Colonic mucosa (tissue), 4 donors: ENCODE measurements at places on chromosomes 1 and 21. TPM values are rescaled to one million over a fixed set of nuclear protein-coding genes. Genes with fewer than 3 reads are reported as not detected.

DNA sequence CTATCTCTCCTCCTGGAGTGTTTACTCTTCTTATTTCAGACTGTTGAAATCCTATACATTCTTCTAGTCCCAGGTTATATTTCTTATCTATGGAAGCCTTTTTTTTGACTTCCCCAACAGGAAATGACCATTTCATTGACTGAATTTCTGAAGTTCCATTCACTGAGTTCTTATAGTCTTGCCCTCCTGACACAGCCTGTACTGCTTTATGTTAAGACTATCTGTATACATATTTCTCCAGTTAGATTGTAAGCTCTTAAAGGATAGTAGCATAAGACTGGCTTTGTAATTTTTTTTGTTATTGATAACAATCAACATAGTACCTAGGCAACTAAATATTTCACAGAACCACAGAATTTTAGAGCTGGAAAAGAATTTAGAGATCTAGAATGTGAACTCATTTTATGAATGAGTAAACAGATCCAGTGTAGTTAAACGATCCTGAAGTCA lies 14.9 kb upstream of the MACF1 start:
- no peaks in the 10 kb centered on the region for H3K36me3 ChIP-seq
- no peak overlapping the region for H3K4me3 ChIP-seq
- no peaks in the 10 kb centered on the region for H3K27me3 ChIP-seq
- no peak overlapping the region for H3K27ac ChIP-seq
- no peaks in the 10 kb centered on the region for H3K4me1 ChIP-seq

DNA sequence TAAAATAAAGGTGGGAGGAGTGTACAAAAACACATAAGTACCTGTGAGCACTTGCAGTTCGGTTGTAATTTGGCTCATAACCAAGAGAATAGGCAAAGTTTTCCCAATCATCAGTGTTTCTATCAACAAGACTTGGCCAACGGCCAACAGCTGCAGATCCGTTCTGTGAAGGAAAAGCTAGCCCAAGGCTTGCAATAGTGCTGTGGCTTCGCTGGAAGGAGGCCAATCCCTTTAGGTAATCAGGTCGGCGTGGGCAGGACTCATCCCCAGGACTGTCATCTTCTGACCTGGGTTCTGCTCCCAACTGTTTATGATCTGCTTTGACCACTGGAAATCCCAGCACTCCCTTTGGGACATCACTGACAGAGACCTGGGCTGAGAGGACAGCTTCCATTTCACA lies 107.8 kb downstream of the LYST start:
- no peak overlapping the region for H3K4me3 ChIP-seq
- H3K4me1 ChIP-seq = no peaks in the 10 kb centered on the region
- no peaks in the 10 kb centered on the region for H3K36me3 ChIP-seq
- H3K27ac ChIP-seq = no peak overlapping the region
- no peaks in the 10 kb centered on the region for H3K27me3 ChIP-seq

The ZNF683 gene
- total RNA-seq = 0.47 TPM

DNA sequence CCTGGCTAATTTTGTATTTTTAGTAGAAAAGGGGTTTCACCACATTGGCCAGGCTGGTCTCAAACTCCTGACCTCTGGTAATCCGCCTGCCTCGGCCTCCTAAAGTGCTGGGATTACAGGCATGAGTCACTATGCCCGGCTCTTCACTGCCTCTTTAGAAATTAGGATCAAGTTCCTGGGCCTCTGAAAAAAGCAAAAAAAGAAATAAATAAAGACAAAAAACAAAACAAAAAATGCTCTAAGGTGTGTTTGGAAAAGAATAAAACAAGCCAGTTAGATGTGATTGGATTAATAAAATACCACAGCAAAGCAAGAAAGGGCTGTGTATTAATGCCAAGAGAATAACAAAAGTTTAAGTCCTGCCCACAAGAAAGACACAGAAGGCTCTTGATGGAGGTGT lies 4.2 kb upstream of the ABCB10 start:
- H3K36me3 ChIP-seq = no peaks in the 10 kb centered on the region
- no peaks in the 10 kb centered on the region for H3K27me3 ChIP-seq
- H3K4me1 ChIP-seq = no peaks in the 10 kb centered on the region
- H3K27ac ChIP-seq = no peak overlapping the region
- DNase-seq = no peak
- H3K4me3 ChIP-seq = no peak overlapping the region

DNA sequence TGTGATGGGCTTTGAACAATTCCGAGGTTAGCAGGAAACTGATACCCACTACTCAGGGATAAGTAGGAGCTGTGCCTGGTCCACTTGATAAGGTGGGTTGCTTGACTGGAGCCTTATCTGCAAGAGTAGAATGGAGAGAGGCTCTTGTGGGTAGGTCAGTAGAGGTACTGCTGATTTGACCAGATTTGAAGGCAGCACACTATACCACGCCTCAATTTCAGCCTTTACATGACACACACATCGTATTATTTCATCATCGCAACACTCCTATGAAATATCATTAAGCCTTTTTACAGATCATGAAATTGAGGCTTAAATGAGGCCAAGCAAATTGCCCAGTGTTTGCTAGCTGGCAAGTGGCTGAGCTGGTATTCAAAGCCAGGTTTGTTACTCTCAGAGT lies 69.6 kb downstream of the KCNJ15 start:
- H3K27ac ChIP-seq = no peak overlapping the region
- no peaks in the 10 kb centered on the region for H3K36me3 ChIP-seq
- no peaks in the 10 kb centered on the region for H3K4me1 ChIP-seq
- H3K27me3 ChIP-seq = no peaks in the 10 kb centered on the region

DNA sequence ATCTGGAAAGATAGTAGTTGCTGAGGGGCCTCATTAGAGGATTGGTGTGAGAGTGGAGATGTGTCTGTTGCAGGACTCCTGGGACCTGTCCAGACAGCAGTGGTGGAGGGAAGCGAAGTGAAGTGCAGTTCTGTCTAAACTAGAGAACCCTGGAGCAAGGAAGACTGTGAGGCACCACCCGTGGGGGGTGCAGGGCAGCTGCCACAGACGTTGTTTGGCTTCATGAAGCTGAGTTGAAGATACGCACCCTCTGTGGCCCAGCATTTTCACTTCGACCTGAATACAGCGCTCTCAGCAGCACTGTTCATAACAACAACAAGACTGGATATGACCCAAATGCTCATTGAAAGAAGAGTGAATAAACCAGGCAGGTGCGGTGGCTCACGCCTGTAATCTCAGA lies 29.3 kb downstream of the ABCG1 start:
- H3K36me3 ChIP-seq = no peaks in the 10 kb centered on the region
- H3K4me1 ChIP-seq = no peaks in the 10 kb centered on the region
- no peak overlapping the region for H3K27ac ChIP-seq
- no peak overlapping the region for H3K4me3 ChIP-seq
- DNase-seq = no peak
- H3K27me3 ChIP-seq = no peaks in the 10 kb centered on the region

DNA sequence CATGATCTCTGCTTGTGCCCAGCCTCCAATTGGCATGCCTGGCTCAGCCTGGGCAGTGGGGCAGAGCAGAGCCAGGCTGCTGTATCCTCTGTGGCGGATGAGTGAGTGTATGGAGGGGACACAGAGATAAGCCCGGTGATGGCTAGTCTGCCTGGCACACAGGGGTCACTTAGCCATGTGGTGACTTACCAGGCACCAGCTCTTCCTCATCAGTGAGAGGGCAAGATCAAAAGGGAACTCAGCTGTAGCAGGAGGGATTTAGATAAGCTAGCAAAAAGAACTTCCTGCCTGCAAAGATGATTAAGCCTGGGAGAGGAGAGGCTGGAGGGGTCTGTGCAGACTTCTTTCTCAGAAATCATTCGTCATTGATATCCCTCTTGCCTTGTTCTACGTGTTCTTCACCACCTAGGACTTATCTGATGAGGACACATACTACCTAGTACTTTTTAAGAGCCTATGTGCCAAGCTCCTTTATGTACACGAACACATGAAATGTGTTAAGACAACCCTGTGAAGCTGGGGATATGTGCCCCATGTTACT lies 7.9 kb downstream of the KIF21B start:
- peaks cover 32% of the 10 kb centered on the region for H3K4me1 ChIP-seq
- H3K27ac ChIP-seq = no peak overlapping the region
- no peaks in the 10 kb centered on the region for H3K27me3 ChIP-seq
- DNase-seq = no peak
- H3K4me3 ChIP-seq = no peak overlapping the region

DNA sequence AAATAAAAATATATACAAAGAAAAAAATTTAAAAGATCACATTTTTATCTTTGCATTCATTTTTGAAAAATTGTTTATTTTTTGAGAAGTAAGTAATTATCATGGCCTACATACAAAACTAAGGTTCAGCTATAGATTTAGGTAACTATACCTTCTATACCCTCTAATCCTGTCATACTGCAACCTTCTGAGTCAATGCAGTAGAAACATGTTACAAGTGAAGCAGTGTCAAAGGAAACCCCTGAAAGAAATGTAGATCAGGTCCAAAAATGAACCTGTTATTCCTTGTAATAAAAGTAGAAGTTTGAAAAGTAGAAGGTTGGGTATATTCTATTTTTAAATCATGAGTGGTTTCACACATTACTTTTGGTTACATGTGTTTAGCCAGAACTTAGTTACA lies 51.3 kb downstream of the PTGS2 start:
- H3K4me1 ChIP-seq = no peaks in the 10 kb centered on the region
- no peaks in the 10 kb centered on the region for H3K36me3 ChIP-seq
- no peak overlapping the region for H3K27ac ChIP-seq
- DNase-seq = no peak
- no peaks in the 10 kb centered on the region for H3K27me3 ChIP-seq

DNA sequence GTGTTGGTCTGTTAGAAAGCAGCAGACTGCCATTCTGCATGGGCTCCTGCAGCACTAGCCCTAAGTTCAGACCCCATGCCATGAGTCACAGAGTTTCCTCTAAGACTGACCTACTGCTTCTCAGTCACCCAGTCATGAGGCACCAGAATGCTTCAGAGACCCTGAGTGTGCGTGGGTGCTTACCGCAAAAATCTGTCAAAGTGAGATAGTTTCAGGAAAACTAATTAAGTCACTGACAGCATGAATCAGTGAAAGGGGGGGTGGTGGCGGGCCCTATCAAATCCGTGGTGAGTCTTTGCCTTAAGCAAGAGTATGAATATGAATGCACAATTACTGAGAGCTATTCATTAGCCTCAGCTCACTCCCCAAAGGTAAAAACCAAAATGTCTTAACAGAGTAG lies 98.1 kb downstream of the KCTD3 start:
- H3K36me3 ChIP-seq = no peaks in the 10 kb centered on the region
- DNase-seq = no peak
- H3K4me3 ChIP-seq = no peak overlapping the region
- H3K27ac ChIP-seq = no peak overlapping the region

The LORICRIN gene
- not detected for total RNA-seq

The HIVEP3 gene
- 3.3 TPM for total RNA-seq

The TEX38 gene
- not detected for total RNA-seq

The CD48 gene
- 4.9 TPM for total RNA-seq

- no peak for DNase-seq
- no peaks in the 10 kb centered on the region for H3K4me1 ChIP-seq
- peaks cover 18% of the 10 kb centered on the region for H3K27me3 ChIP-seq
- no peak overlapping the region for H3K27ac ChIP-seq
- H3K36me3 ChIP-seq = no peaks in the 10 kb centered on the region
- no peak overlapping the region for H3K4me3 ChIP-seq
Measured at GRCh38 chr1:4660917-4661594, 6.6 kb downstream of the AJAP1 start.

DNA sequence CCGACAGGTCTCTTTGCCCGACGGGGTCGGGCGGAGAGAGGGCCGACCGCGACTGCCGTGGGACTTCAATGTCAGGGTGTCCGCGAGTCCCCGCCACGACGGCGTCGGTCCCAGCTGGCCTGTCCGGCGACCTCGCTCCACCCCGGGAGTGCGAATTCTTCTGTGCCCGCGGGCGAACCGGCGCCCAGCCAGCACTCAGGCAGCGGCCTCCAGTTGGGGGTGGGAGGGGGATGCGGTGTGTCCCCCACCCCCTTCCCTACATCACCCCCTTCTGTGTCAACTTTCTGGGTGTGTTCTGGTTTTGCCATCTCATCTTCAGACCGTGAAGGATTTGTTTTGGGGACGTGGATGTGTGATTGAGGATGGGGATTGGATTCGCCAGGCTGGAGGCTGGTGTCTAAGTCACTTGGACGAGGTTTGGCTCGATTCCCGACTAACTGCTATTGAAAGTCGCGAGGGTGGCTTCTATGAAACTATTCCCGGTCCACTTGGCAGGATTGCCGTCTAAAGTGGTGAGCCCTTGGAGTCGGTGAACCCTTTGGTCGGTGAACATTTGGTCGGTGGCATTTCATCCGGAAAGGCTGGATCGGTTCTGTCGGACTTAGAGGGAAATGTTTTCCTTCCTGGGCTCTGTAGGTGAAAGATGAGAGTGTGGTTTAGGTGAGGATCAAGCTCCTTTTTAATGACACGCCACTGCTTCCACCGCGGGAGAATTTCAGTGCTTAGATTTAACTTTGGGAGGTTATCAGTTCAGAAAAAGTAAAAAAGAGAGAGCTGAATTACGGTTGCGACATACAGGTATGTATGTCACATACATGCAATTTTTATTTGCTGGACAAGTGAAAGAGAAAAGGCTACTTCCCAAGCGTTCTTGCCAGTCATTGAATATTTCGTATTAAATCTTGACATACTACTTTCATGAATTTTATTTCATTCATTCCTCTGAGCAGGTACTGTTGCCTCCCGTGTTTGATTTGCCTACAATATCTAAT lies 771 bp downstream of the ABCD3 start:
- no peaks in the 10 kb centered on the region for H3K36me3 ChIP-seq
- peak overlapping the region; percentile 89 for H3K27ac ChIP-seq
- no peaks in the 10 kb centered on the region for H3K27me3 ChIP-seq
- peaks cover 8% of the 10 kb centered on the region for H3K4me1 ChIP-seq
- H3K4me3 ChIP-seq = peak overlapping the region; percentile 98

The BGLAP gene
- 2.2 TPM for total RNA-seq

The PCSK9 gene
- total RNA-seq = 61.2 TPM

DNA sequence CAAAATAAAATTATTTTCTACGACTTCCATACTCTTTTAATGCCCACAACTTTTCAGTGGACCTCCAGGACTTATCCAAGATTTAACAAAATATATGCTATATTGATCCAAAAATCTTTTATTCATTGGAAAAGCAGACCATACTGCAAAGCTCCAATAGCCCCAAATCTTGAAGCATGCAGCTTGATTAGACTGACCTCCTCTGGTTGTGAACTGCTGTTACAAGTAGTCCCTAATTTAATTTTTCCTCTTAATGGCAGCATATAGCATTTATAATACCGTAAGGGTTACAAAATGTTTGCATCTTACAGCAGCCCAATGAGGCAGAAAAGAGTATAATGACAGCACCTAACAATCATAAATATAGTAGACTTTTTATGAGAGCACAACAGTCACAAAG lies 49.8 kb downstream of the TPR start:
- H3K27me3 ChIP-seq = no peaks in the 10 kb centered on the region
- H3K36me3 ChIP-seq = peaks cover 6% of the 10 kb centered on the region
- H3K4me1 ChIP-seq = no peaks in the 10 kb centered on the region

The CD247 gene
- 2.6 TPM for total RNA-seq

The HMGCS2 gene
- total RNA-seq = 374 TPM
